ENCODE measurements at places on chromosomes 6 and 20.

DNA sequence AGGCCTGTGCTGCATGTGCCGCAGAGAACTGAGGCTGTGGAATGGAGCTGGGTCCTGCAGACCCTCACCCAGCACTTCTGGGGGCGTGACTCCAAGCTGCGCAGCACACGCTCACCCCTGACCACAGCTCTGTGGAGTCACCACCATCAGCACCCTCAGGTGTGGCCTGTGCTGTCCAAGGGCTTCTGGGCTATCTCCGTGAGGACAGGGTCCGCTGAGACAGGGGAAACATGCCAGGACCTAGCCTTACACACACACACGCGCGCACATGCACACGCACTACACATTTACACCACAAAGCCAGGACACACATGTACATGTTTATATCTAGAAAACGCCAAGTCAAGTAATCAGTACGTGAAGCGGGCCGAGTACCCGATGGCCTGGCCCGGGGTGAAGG is 26.8 kb upstream of the TCFL5 start:
- ATAC-seq, result no peak

DNA sequence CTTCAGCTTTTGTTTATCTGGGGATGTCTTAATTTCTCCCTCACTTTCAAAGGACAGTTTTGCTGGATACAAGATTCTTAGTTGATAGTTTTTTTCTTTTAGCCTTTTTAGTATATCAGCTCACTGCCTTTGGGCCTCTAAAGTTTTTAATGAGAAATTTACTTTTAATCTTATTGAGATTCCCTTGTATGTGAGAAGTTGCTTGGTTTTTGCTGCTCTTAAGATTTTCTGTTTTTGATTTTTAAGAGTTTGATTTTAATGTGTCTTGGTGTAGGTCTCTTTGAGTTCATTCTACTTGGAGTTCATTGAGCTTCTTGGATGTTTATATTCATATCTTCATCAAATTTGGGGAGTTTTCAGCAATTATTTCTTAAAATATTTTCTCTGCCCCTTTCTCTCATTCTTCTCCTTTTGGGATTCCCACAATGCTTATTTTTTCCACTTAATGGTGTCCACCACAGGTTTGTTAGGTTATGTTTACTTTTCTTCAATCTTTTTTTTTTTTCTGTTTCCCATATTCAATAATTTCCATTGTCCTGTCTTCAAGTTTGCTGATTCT is 19.6 kb upstream of the TGM6 start:
- ATAC-seq, result no peak

DNA sequence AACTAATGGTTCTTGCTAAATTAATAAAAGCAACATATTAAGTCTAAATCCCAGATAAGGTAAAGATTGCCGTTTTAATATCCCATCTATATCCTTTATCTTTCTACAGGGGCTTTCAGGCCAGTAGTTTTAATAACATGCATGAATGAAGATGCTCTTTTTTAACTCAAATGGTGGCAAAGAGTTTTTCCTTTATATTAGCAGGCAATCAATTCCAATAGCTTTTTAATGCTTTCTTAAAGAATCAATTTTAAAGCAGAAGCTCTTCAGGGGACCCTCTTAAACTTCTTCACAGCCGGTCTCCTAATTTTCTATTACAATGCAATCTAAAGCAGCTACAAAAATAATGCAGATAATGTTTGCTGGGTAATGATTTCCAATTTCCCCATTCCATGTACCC is 107.8 kb upstream of the HS3ST5 start:
- no peak for ATAC-seq

DNA sequence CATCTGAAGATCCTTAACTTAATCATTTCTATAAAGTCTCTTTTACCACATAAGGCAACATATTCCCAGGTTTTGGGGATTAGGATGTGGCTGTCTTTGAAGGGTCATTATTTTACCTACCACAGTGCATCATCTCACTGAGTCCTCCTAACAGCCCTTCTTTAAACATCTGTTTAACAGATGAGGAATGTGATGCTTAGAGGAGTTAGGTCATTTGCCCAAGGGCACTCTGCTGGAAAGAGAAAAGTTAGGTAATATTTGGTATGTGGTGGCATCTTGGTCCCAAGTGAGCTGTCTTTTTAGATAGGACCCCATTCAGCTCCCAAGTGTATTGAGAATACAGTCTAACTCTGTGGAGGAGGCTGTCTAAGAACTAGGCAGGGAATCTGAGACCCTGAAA is 11.0 kb downstream of the MMP24 start:
- no peak for ATAC-seq

Measured in stimulated activated memory B cell treated with anti-CD40 and anti-IgM and Interleukin-4, amounts not matched to agents 10 μg/mL and 1 μg/mL and 100 μg/mL, for 72 hours (primary cell).